ENCODE measurements at places on chromosomes 5 and 9.

DNA sequence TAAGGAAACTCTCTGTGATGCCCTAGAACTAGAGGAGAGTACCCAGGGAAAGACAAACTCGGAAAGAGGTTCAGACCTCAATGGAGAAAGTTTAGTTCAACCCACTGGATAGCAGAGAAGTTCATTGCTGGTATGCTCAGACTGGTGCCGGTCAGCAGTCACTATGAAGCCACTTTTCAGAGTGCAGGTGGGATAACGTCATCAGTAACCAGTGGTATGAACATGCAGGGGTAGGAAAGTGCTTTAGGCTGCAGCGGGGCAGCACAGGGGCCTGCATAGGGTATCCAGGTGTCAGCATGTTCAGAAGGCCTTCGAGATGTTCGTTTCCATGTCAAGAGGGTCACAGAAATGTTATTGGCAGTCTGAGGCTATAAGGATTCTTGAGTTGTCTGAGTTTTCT is 20.8 kb upstream of the ANKRD55 start:
- DNase-seq, result no peak

DNA sequence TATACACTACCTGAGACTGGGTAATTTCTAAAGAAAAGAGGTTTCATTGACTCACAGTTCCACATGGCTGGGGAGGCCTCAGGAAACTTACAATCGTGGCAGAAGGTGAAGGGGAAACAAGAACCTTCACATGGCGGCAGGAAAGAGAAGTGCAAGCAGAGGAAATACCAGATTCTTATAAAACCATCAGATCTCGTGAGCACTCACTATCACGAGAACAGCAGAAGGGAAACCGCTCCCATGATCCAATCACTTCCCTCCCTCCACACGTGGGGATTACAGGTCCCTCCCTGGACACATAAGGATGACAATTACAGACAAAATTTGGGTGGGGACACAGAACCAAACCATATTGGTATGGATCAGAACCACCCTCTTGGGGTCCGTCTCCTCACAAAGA is 44.2 kb upstream of the SPIN1 start:
- DNase-seq, result peak; percentile 11

GRCh38 chr5:110853267-110853666 is 114.5 kb downstream of the SLC25A46 start:
- DNase-seq, result no peak

GRCh38 chr5:120476063-120476462 is 12.0 kb downstream of the PRR16 start:
- DNase-seq, result no peak

- DNase-seq, result peak; percentile 48
These were observed 101.7 kb upstream of the FCN2 start for GRCh38 chr9:134778841-134779411.

GRCh38 chr5:74517700-74518099 is 122.8 kb downstream of the ENC1 start:
- no peak for DNase-seq

DNA sequence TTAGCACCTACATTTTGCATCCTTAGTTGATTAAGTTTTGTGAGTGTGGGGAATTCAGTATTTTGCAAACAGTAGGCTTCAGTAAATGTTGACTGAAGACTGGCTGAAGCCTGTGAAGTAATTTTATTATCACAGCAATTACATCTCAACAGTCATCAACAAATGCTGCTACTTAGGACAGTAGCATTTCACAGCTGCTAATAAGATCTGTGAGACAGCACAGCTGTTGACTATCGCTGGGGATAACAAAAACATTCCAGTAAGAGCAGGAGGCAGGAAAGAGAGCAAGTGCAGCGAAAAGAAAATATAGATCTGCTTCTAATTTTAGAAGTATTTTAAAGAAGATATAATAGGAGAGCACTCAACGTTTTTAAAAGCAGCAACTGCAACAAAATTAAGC is 117.3 kb upstream of the FGF10 start:
- DNase-seq, result no peak

DNA sequence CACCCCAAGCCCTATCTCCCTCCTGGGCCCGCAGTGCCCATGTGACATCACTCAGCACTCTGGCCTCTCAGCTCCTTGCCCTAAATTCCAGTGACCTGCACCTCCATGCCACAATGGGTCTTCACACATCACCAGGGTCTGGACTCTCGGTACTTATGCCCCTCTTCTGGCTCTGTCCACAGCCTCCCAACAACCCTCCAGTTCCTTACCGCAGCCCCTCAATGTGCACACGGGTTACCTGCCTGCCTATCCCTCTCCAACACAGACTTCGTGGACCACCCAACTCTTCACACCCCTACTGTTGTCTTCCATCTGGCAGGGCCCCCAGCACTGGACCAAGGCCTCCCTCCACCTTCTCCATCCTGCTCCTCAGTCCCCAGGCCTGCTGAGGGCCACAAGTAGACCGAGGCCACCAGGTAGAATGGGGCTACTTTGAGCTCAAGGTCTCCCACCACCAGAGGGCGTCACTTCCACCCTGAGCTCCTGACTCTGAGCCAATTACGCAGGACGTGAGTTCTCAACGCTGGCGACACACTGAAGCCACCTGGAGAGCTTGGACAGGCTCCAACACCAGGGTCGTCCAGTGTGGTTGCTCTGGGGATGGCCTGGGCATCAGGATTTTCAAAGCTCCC is 172.1 kb downstream of the GABBR2 start:
- peak; percentile 53 for DNase-seq

GRCh38 chr5:27241564-27242257 is 203.3 kb upstream of the CDH9 start:
- no peak for DNase-seq

GRCh38 chr5:34639852-34640626 is 16.1 kb upstream of the RAI14 start:
- no peak for DNase-seq

- no peak for DNase-seq
These were observed 118.6 kb downstream of the VAV2 start for GRCh38 chr9:133873461-133873891.

DNA sequence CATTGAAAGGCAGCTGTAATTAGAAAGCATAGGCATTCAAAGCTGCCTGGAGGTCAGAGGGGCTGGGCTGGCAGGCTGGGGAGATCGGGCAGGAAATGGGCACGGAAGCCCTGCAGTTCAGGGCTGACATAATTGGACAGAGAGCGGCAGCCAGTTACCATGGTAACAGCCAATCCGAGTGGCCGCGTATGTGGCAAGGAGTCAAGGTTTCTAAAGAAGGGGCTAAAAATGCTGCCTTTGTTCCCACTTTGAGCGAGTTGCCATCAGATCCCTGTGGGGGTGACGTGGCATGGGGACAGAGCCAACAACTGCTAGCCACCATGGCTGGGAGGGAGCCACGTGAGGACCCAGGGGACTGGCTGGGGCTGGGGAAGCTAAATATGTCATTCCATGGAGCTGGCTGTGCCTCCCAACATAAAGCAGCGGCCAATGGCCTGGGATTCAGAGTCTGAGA is 44.7 kb upstream of the NDFIP1 start:
- DNase-seq, result peak; percentile 32

DNA sequence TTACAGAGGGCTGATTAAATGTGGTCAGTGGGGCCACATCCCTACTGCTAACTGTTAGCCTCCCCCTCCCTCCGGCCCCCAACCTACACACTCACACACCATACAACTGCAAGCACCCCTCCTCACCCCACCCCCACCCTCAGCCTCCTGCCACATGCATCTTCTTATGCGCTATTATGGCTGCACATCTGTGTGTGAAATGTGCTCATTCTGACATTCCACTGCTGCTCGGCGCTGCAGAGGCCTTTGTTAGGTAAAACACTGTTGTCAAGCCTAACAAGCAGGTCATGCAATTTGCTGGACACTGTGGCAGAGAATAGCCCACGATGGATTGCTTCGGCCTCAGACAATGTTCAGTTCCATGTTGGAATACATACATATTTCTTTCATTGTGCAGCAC is 173.6 kb downstream of the NR2F1-AS1 start:
- DNase-seq, result no peak

GRCh38 chr5:18465833-18466681 is 831.8 kb downstream of the TAF11L14 start:
- DNase-seq, result peak; percentile 56

DNA sequence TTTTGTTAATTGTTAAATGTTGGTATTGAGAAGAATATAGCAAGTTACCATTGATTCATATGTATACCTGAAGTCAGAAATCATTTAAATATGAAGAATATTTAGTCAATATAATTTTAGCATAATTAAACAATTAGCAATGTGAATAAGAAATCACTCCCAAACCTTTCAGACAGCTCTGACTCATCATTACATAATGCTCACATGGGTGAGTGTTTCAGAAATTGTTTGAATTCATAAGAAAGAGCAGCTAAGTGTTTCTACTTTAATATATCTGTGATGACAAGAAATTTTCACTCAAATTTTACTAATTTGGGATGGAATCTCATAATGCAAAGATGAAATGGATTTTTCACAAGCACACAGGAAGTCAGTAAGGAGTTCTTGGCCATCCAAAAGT is 42.0 kb upstream of the CDC42SE2 start:
- peak; percentile 73 for DNase-seq

GRCh38 chr5:141623611-141624010 is 4.8 kb upstream of the DIAPH1 start:
- DNase-seq, result peak; percentile 66

DNA sequence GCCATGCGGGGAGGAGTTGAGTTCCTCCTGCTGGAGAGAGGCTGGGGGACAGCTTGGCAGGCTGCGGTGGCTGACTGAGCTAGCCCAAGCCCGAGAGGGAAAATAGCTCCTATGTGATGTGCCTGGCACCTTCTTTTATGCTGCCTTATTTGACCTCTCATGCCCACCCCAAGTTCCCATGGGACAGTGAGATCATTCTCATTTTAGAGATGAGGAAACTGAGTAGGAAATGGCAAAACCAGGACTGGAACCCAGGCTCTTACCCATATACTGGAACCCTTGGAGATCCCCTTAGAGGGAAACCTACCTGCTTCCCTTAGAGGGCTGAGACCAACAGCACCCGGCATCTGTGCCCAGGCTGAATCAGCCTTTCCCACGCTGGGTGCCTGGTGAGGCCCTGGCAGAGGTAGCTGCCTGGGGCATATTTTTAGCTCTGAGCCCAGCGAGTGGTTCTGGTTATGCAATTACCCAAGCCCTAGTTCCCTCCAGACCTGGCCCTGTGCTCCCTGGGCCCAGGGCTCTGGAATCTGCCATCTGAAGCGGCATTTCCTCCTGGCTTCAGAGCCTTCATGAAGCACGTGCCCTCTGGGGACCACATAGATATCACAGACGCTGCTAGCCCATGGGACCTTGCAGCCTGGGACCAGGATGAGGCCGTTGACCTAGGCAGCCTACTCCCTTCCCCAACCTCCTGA is 23.6 kb downstream of the COL27A1 start:
- DNase-seq, result no peak

GRCh38 chr5:114473541-114473940 is 111.7 kb downstream of the KCNN2 start:
- no peak for DNase-seq

- no peak for DNase-seq
These were observed 234.4 kb downstream of the MAST4 start for GRCh38 chr5:66830636-66831035.

- no peak for DNase-seq
These were observed 75.5 kb downstream of the PALM2AKAP2 start for GRCh38 chr9:109855540-109855939.

DNA sequence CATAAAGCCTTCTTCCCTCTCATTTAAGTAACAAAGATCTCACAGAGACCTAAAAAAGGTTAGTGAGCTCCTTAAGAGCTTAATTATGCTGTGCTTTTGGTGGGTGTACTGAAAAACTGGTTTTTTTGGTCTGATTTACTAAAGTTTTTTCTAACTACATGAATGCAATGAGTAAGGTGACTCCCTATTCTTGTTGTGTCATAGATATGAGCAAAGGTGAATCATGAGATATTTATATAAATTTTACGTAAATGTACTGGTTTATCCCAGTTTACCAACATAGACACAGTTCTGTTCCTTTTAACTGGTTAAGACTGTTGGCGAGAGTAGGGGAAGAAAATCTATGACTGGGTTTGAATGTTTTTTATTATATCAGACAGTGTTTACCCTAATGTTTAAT is 250.5 kb downstream of the NR2F1-AS1 start:
- DNase-seq, result no peak

- DNase-seq, result no peak
These were observed 185.0 kb downstream of the GNA14 start for GRCh38 chr9:77463151-77463550.

DNA sequence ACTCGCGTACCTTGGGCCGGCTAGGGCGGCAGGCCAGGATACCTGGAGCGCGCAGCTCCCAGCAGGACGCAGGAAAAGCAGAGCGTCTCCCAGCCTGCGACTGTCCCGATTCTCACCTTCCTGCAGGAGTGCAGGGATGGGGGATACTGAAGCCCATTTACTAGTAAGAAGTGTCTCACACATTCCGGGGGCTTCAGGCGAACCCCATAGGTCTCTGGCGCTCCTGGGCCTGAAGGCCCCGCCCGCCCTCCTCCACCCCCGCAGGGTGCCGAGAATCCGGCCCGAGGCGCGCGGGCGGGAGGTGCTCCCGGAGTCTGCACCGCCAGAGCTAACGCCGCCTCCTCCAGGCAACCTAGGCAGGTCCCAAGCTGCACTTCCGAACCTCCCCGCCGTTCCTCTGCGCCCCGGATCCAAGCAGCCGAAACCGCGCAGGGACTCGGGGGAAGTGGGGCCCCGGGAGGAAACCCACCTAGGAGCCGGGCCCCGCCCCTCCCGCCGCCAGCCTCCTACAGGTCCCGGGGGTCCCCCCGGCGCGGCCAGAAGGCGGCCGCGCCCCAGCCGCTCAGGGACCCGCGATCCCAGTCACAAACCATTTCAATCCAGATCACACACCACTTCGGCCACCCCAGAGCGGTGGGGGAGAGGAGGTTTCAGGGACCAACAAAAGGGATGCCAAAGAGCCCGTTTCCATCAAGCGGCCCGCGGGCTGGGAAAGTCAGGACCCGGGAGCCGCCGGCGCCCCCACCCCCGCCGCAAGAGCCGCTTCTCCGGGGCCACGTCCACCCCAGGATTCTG is 1.2 kb downstream of the ROR2 start:
- DNase-seq, result no peak

All from inflammatory macrophage (primary cell).